ENCODE measurements at places on chromosomes 4 and X.

DNA sequence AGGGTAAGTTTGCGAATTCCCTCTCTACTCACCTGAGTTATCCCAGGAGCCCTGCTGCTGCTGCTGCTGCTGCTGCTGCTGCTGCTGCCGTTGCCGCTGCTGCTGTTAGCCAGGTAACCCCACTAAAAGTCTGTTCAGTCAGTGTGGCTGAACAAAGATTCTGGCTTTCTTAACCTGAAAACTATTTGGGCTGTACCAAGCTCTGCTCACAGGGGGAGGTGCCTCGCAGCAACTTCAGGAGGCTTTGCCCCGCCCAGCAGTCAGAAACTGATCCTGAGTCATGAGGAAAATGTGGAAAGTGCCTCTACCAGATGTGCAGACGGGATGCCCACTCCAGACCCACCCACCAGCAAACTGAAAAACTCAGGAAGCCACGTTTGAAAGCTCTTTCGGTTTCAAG lies at the start of gene CAPN6:
TSS of gene CAPN6 (minus strand) at position 145 of the 400 bp plus-strand sequence. CDS start 6,547 bp downstream, outside the sequence.
- DNase-seq = no peak

- no peak for DNase-seq
Measured at GRCh38 chrX:43743100-43743822, 87.2 kb downstream of the MAOA start.

GRCh38 chr4:42653626-42654560 lies 3.0 kb downstream of the ATP8A1 start:
- DNase-seq = no peak

GRCh38 chrX:18360867-18361266 lies 6.4 kb upstream of the SCML2 start:
- DNase-seq = no peak

DNA sequence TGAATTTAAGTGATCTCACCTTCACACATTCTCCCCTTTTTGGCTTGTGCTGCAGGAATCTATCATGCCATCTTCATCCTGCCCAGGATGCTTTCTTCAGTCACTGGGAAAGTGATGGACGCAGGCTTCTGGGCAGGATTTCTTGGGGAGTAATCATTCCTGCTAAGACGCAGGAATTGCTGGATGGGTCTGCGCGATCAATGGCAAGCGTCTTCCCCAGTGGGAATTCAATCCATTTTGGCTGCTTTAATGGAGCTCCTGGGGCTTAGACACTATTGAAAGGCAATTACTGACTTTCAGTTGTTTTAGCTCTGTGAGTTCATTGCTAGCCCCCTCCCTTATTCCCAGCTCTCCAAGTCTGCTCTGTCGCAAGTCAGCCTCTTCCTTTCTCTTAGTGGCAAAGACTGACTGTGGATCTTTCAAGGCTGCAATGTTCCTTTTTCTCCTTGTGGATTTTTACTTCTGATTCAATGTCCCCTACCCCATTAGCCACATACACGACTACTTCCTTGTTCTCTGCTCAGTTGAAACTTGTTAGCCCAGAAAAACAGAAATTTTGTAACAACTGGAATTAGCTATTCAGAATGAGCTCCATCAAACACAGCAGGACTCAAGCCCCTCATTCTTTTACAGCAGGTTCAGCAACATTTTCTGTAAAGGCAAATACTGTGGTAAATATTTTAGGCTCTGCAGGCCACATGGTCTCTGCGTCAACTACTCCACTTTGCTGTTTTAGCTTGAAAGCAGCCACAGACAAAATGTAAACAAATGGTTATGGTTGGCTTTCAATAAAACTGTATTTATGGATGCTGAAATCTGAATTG lies 154.9 kb downstream of the ASB9 start:
- DNase-seq = no peak

DNA sequence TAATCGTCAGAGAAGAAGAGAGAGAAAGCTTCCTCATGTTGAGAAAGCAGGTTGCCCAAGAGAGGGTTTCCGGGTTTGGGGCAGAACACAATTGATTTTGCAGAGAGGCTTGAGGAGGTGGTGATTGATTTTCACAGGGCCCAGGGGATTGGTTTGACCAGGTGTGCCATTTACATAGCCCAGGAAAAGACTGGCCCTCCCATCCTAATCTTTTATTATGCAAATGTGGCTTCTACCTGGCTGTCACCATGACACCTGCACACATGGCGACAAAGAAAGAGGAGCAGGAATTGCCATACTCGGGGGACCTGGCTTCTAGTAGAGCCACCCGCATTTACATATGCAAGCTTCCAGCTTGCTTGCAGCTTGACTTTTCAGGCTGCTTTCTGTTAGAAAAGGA lies 405.3 kb downstream of the PPP4R3C start:
- DNase-seq = no peak

DNA sequence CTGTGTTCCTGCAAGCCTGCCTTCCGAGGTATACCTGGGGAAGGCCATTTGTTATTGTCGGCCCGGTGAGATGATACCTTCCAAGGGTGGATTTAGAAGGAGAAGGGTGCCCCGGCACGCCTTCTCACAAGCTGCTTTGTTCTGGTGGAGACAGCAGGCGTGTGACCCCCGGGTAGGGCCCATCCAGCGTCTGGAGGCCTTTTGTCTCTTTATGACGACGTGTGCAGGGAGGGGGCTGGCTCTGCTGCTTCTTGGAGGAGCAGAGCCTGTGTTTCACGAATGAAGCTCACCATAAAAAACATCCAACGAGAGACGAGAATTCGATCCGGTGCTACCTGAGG lies 45.3 kb downstream of the SHOX start:
- no peak for DNase-seq

DNA sequence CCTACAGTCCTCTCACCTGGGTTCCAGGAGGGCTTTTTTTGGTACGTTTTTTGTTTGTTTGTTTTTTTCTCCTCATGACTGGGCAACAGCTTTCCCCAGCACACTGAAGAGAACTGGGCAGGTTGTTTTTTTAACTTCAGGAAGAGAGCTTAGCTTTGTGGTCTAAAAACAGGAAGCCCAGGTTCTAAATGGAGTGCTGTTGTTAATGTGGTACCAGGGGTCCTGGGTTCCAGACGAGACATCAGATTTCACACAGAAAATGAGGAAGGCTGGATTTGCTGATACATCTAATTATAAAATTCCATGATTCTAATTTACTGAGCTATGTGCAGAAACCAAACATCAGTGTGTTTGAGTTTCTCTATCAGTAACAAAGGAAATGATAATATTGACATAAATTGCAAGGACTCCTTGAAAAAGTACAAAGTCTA lies 4.2 kb downstream of the MYOZ2 start:
- no peak for DNase-seq

DNA sequence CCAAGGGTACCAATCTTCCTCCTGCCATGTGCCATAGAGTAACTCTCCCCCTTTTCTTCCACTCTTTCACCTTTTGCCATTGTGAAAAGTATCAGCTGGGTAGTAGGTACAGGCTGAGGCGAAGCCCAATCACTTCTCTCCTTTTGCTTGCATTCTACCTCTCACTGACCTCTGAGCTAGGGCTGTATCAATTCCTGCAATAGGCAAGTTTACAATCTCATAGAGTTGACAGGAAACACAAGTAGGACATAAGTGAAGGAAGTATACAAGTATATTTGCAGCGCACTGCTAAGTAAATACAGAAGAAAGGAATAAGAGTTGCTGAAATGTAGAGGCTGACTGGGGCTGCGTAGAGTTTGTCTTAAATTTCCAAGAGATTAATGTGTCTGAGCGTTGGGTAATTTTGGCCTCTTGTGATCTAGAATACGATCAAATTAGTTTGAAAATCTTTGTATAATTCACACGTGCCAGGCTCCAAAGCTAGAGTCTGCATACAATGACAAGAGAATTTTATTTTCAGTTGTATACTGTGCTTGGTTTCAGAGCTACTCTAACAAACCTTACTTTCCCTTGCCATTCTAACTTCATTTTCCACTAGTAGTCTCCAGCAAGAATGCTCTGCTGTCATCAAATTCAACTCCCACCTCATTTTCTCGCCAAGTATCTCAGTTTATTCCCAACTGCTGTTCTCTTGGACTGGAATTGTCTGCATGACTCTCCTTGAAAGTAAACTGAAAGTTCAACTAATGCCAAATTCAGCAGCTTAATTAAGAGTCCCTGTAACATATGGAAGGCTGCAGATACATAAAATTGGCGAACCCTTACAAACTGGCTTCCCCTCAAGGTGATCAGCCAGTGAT lies 90.3 kb downstream of the ATP11C start:
- DNase-seq = no peak

GRCh38 chr4:26386386-26386785 lies 65.6 kb downstream of the RBPJ start:
- DNase-seq = no peak

- DNase-seq = no peak
Measured at GRCh38 chr4:22500831-22501714, 14.8 kb downstream of the ADGRA3 start.

DNA sequence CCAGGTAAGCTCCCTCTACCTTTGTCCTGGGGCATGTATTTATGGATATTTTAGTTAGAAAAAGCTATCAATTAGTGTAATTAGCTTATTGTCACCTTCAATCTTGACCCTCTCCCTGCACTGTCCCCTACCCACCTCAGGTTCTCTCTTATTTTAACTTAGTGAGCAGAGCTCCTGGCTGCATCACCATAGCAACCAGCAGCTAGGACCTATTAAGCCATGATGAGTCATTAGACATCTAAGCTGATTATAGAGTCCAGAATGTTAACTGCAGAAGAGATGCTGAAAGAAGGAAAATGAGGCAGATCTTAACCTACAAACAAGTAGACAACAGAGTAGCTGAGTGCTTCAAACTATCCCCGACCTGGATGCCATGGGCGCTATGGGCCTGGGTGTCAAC lies 36.6 kb downstream of the MAGEE2 start:
- no peak for DNase-seq

GRCh38 chr4:65007841-65008439 lies 598.7 kb upstream of the TECRL start:
- no peak for DNase-seq

- no peak for DNase-seq
Measured at GRCh38 chr4:121226362-121226761, 62.2 kb upstream of the TNIP3 start.

DNA sequence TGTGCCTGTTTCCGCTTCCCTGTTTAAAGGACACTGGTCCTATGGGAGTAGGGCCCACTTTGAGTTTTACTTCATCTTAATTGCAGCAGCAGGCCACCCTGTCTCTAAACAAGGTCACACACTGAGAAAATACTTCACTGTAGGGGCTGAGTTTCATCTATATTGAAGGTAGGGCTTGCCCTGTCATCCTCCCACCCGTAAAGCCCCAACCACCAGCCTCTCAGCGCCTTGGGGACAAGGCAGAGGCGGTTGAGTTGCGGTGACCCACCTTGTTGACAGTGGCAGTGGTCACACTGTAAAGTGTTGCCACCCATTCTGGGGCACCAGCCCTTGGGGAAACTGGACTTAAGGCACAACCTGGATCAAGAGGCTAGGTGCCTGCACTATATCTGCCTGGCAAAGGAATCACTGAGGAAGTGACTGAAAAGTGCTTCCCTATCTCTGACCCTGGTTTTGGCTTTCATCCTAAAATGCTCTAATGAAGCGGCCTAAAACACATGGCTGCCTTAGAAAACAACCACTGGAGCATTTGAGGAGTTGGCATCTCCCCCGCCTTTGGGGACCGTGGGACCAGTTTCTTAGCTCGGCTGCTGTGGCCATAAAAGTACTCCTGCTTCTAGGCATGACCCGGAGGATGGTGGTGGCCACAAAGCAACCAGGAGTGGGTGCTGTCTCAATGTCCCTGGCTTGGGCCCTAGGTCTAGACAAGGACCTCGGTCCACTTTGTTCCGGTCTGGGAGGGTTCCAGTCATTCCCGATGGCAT lies 7.8 kb upstream of the WDR1 start:
- DNase-seq = no peak

- no peak for DNase-seq
Measured at GRCh38 chr4:17189401-17189720, 290.9 kb upstream of the LDB2 start.
